Ovary (tissue), 10 donors: ENCODE measurements at places on chromosomes 2 and 18. TPM values are rescaled to one million over a fixed set of nuclear protein-coding genes. Genes with fewer than 3 reads are reported as not detected.

DNA sequence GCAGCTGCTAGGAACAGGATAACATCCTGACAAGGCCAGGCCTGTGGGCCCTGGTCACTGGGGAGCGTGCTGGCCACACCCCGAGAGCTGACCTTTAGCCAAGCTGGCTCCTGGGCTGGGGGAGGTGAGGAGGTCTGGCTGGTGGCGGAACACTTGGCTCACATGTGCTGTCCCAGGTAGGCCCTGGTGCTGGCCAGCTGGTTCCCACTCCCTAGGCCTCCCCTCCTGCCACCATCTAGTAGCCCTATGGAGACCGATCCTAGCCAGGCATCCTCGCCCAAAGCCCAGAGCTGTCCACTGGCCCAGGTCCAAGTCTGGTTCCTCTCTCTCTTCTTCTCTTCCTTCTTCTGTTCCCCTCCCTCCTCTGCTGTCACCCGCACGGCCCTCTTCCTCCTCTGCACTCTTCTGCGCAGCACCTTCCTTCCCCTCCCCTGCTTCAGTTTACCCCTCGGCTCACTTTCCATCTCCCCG, 52.4 kb downstream of the TNS1 start:
- no peaks in the 10 kb centered on the region for H3K27me3 ChIP-seq
- H3K36me3 ChIP-seq = no peaks in the 10 kb centered on the region
- H3K27ac ChIP-seq = no peak overlapping the region
- peak; percentile 50 for DNase-seq

DNA sequence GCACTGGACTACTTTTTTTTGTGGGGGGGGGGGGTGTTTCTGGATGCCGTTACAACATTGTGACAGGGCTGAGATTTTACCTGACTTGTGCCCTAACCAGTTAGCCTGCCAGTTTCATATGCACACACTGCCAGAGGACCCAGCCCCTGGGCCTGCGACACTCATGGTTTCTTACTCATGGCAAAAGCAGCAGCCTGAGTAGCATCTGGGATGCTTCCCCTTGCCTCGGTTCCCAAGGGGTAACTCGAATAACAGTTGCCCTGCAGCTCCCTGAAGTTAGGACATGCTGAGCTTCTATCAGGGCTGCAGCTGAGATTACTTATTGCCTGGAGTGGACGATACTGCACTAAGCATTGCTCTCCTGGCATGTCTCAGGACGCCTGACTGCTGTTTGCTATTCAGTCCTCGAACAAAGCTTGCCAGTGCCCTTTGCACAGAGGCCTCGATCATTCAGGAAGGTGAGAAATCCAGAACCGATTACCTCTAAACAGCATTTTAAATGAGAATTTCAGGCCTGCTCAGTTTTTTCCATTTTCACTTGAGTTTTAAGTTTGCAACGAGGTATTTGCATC, 47.9 kb downstream of the TRPM8 start:
- no peaks in the 10 kb centered on the region for H3K4me1 ChIP-seq
- no peaks in the 10 kb centered on the region for H3K27me3 ChIP-seq
- no peak overlapping the region for H3K4me3 ChIP-seq
- DNase-seq = no peak
- H3K36me3 ChIP-seq = no peaks in the 10 kb centered on the region

DNA sequence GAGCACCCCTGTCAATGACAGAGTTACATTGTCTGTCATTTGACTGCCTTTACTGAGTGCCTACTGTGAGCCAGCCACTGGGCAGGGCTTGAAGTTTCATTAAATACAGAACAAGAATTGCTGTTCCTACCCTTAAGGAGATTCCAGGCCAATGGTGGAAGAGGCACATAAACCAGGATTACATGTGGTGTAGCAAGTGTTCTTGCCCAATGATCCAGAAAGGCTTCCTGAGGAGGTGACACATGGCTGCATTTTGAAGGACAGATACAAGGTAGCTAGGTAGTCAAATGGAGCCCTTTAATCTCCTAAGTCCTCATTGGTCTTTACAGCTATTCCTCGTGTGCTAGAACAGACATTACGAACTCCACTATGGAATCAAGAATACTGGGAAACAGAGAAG, 312.7 kb downstream of the ETAA1 start:
- H3K27me3 ChIP-seq = no peaks in the 10 kb centered on the region
- no peaks in the 10 kb centered on the region for H3K36me3 ChIP-seq
- DNase-seq = no peak
- no peak overlapping the region for H3K27ac ChIP-seq

DNA sequence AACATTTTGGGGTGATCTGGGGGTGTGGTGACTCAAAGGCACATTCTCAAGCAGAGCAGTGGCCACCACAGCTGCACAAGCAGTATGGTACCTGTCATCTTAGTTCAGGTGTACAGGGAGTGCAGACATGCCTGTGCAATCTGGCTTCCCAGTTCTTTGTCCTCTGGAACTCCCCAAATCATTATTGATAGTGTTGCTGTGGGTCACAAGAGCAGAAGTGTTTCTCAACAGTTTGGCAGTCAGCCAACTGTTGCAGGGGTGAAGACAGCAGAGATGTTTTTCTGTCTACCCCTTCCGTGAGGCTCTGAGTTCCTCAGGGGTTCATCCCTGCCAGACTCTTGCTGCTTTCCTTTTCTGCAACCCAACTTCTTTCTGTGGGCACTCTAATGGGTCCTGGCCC, 206.5 kb upstream of the ZSWIM2 start:
- no peak overlapping the region for H3K27ac ChIP-seq
- no peaks in the 10 kb centered on the region for H3K36me3 ChIP-seq
- peak; percentile 19 for DNase-seq
- H3K27me3 ChIP-seq = no peaks in the 10 kb centered on the region
- H3K4me1 ChIP-seq = peaks cover 2% of the 10 kb centered on the region

- H3K27ac ChIP-seq = no peak overlapping the region
- no peaks in the 10 kb centered on the region for H3K36me3 ChIP-seq
- H3K27me3 ChIP-seq = no peaks in the 10 kb centered on the region
- peak; percentile 50 for DNase-seq
These were observed 233.5 kb upstream of the ATP5MC3 start for GRCh38 chr2:175414882-175415487.

GRCh38 chr2:200239216-200239615, 67.3 kb upstream of the SPATS2L start:
- no peaks in the 10 kb centered on the region for H3K4me1 ChIP-seq
- no peak for DNase-seq
- no peaks in the 10 kb centered on the region for H3K36me3 ChIP-seq

DNA sequence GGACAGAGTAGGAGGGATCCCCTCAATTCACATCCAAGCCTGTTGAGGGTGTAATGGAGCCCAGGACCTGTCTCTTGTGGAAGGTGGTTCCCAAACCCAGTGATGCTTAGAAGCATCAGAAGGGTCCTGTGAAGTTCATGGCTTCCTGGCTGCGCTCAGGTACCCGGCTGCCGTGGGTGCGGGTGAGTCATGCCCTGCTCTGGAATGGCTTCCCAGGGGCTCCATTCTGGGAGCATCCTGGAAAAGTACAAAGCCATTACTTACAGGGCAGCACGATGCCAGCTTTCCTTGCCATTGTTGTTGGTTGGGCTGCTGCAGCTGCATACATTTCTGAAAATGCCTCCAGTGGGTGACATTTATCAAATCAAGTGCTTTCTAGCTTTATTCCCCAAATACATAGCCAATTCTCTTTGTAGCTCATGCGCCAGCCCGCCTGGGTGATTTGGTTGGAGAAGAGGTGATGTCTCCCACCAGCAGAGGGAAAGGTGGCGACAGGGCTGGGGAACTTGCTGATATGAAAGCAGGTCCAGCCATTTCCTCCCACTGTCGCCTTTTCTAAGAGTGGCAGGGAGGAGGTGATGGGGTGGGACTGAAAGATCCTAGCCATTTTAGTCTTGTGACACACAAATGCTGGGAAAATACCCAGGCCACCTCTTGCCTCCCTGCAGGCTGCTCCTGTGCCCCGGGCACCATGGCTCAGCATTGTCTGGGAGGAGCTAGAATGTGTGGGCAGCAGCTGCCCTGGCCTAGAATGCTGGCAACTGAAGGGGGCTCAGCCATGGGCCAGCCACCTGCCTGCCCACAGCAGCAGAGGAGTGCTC, 65.9 kb upstream of the HPCAL1 start:
- H3K4me1 ChIP-seq = no peaks in the 10 kb centered on the region
- no peaks in the 10 kb centered on the region for H3K27me3 ChIP-seq
- no peaks in the 10 kb centered on the region for H3K36me3 ChIP-seq
- H3K4me3 ChIP-seq = no peak overlapping the region

GRCh38 chr18:25982961-25983360, 107.5 kb downstream of the SS18 start:
- H3K27me3 ChIP-seq = no peaks in the 10 kb centered on the region
- no peak for DNase-seq
- H3K27ac ChIP-seq = no peak overlapping the region
- H3K4me3 ChIP-seq = no peak overlapping the region

DNA sequence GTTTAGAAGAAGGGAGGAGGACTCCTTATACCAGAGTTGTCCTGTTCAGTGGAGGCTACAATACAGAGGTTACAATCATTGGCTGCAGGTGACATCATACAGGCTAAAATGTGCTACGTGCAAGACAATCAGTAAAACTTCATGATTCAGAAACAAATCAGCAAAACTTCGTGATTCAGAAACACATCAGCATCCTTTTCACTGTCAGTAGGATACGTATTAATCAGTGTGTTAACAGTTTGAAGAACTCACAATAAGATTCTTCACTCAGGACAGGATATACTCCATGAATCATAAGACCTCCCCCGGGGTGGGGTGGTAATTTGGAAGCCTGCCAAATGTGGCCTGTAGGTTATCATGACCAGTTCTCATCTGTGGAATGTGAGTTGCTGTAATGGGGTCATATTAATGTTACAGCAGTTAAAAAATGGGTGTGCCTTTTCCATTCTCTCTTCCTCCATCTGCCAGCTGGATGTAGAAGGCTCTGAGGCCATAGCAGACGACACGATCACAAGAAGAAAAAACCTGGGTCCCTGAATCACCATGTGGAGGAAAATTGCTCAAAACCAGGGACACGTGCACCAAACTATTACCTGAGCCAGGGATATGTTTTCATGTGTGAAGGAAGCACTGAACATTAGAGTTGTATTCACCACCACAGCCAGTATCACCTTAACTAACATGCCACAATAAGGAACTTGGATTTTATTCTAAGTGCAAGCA, 134.8 kb upstream of the CREB1 start:
- DNase-seq = peak; percentile 35
- H3K4me1 ChIP-seq = no peaks in the 10 kb centered on the region
- no peaks in the 10 kb centered on the region for H3K36me3 ChIP-seq
- no peak overlapping the region for H3K4me3 ChIP-seq
- H3K27me3 ChIP-seq = no peaks in the 10 kb centered on the region

DNA sequence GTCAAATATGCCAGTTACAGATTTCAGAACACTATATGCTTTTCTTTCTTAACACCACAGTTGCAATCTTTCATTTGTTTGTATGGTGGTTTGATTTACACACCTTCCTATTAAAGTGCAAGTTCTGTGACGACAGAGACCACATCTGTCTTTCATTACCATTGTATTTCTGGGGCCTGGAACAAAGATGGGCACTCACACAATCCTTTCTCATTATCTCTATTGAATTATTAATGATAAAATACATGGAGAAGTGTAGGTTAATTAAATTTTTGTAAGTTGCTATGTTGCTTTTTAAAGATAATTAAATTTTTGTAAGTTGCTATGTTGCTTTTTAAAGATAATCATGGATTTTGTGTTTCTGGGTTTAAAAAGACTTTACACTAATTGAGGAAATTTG, 79.9 kb downstream of the KCTD18 start:
- H3K4me3 ChIP-seq = no peak overlapping the region
- H3K27me3 ChIP-seq = no peaks in the 10 kb centered on the region
- no peaks in the 10 kb centered on the region for H3K4me1 ChIP-seq
- H3K36me3 ChIP-seq = no peaks in the 10 kb centered on the region

GRCh38 chr2:20623241-20623640, 27.7 kb downstream of the HS1BP3 start:
- H3K36me3 ChIP-seq = no peaks in the 10 kb centered on the region
- H3K4me1 ChIP-seq = peaks cover 9% of the 10 kb centered on the region
- DNase-seq = no peak
- H3K27me3 ChIP-seq = no peaks in the 10 kb centered on the region
- no peak overlapping the region for H3K27ac ChIP-seq

DNA sequence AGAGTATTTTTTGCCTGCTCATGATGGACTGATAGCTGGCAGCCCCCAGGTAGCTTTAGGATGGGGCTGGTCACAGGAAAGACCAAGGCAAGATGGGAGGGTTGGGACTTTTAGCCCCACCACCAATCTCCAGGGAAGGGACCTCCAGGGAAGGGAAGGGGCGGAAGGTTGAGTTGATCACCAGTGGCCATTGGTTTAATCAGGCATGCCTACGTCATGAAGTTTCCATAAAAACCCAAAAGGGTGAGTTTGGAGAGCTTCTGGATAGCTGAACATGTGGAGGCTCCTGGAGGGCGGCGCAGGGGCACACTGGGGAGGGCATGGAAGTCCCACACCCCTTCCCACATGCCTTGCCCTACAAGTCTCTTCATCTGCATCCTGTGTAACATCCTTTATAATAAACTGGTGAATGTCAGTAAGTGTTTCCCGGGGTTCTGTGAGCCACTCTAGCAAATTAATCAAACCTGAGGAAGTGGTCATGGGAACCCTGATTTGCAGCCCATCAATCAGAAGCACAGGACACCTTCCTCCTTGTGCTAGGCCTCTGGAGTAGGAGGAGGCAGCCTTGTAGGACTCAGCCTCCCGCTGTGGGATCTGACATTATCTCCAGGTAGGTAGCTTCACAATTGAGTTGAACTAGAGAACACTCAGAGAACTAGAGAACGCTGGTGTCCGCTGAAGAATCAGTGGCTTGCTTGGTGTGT, 30.3 kb downstream of the RAB31 start:
- peaks cover 10% of the 10 kb centered on the region for H3K4me1 ChIP-seq
- H3K4me3 ChIP-seq = no peak overlapping the region
- no peak overlapping the region for H3K27ac ChIP-seq
- DNase-seq = no peak

ITPRIPL1 gene
- 0.36 TPM for total RNA-seq

PROKR1 gene
- total RNA-seq = not detected

PROM2 gene
- 4.0 TPM for total RNA-seq

TWIST2 gene
- total RNA-seq = 46.8 TPM

KCNIP3 gene
- total RNA-seq = 7.4 TPM
